ENCODE measurements at places on chromosomes 12 and 14. TPM values are rescaled to one million over a fixed set of nuclear protein-coding genes. Genes with fewer than 3 reads are reported as not detected.

The ASCL1 gene
- polyA plus RNA-seq: 5.0 TPM

The ALDH1L2 gene
- polyA plus RNA-seq: 1.0 TPM

The TMCC3 gene
- 1.9 TPM for polyA plus RNA-seq

The NCKAP5L gene
- polyA plus RNA-seq: 6.5 TPM

The ALX1 gene
- 0.43 TPM for polyA plus RNA-seq

The HECTD1 gene
- polyA plus RNA-seq: 144 TPM

The DCP1B gene
- polyA plus RNA-seq: 14.1 TPM

The KNTC1 gene
- polyA plus RNA-seq: 16.2 TPM

The ANO2 gene
- 1.8 TPM for polyA plus RNA-seq

The WBP11 gene
- 11.2 TPM for polyA plus RNA-seq

The SEC23A gene
- polyA plus RNA-seq: 107 TPM

The NKX2-1 gene
- polyA plus RNA-seq: 1.5 TPM

The NABP2 gene
- polyA plus RNA-seq: 54.3 TPM

The ASB2 gene
- polyA plus RNA-seq: not detected

The RNF212B gene
- polyA plus RNA-seq: not detected

The IGF1 gene
- polyA plus RNA-seq: not detected

The SIVA1 gene
- polyA plus RNA-seq: 171 TPM

The KERA gene
- not detected for polyA plus RNA-seq

The MAPK1IP1L gene
- polyA plus RNA-seq: 35.4 TPM

The ABCD2 gene
- 0.43 TPM for polyA plus RNA-seq

The IFT43 gene
- 114 TPM for polyA plus RNA-seq

The CCDC196 gene
- polyA plus RNA-seq: not detected

The CLEC2A gene
- not detected for polyA plus RNA-seq

The SLC17A8 gene
- 0.22 TPM for polyA plus RNA-seq

The KLRG1 gene
- 4.7 TPM for polyA plus RNA-seq

The MAX gene
- 51.3 TPM for polyA plus RNA-seq

The A2ML1 gene
- polyA plus RNA-seq: 0.08 TPM

The DYNC1H1 gene
- polyA plus RNA-seq: 298 TPM

Data from neural cell (in vitro differentiated cells).